ENCODE measurements at places on chromosomes 6 and 20. TPM values are rescaled to one million over a fixed set of nuclear protein-coding genes. Genes with fewer than 3 reads are reported as not detected.

RIPPLY2 gene
- total RNA-seq: not detected

GRCh38 chr6:13846841-13847240 is 32.5 kb upstream of the MCUR1 start:
- DNase-seq: no peak

DNA sequence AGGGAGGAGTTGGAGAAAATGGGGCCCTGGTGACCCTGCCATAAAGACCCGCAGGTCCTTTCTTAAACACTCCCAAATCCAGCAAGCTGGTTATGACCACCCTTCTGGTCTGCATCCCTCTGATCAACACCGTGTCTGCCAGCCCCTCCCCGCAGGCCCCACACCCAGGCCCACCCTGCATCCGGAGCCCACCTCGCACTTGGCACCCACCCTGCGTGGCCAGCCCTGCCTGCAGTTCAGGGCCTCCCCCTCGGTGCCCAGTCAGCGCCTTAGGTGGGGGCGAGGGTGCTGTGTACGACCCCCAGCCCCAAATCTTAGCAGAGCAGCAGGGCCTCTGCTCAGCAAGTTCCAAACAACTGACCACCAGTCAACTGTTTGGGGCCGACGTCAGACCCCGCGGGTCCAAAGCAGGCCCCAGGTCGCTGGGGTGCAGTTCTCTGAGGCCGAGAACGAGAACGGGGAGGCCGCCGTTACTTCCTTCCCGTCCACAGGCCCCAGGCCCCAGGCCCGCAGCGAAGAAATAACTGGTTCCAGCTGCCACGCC is 1.2 kb downstream of the ACSS1 start:
- no peak for DNase-seq

- DNase-seq: no peak
Measured at GRCh38 chr6:149293244-149293643, 24.3 kb upstream of the TAB2 start.

- no peak for DNase-seq
Measured at GRCh38 chr6:146857980-146858347, 259.2 kb downstream of the ADGB start.

All from T-cell (primary cell).